Smooth muscle cell of trachea (primary cell): ENCODE measurements at places on chromosomes 2 and 18. TPM values are rescaled to one million over a fixed set of nuclear protein-coding genes. Genes with fewer than 3 reads are reported as not detected.

KANSL1L gene
- total RNA-seq = 19.4 and 27.3 TPM in 2 replicates

ALPG gene
- total RNA-seq = not detected in 2 replicates

IL37 gene
- not detected in 2 replicates for total RNA-seq

FABP1 gene
- total RNA-seq = not detected in 2 replicates

ABCB11 gene
- total RNA-seq = under 0.01 TPM in 1 of 2 replicates, not detected in the other

UCN gene
- total RNA-seq = 1.5 and 1.8 TPM in 2 replicates

IL1R1 gene
- 105 and 154 TPM in 2 replicates for total RNA-seq

FER1L5 gene
- 1.3 and 1.9 TPM in 2 replicates for total RNA-seq

ATF2 gene
- total RNA-seq = 48.8 and 57.6 TPM in 2 replicates

ADCYAP1 gene
- not detected in 2 replicates for total RNA-seq

NPHP1 gene
- 5.1 and 8.3 TPM in 2 replicates for total RNA-seq

MROH2A gene
- not detected in 2 replicates for total RNA-seq

CRACDL gene
- total RNA-seq = under 0.01 TPM in 1 of 2 replicates, not detected in the other

CTNNA2 gene
- total RNA-seq = under 0.01 TPM in 1 of 2 replicates, not detected in the other

CFAP65 gene
- under 0.01 TPM in 1 of 2 replicates, not detected in the other for total RNA-seq

ANKRD29 gene
- total RNA-seq = 8.6 and 15.5 TPM in 2 replicates

TACR1 gene
- 0.33 TPM in 1 of 2 replicates, not detected in the other for total RNA-seq

TMEM37 gene
- total RNA-seq = 0.44 and 1.5 TPM in 2 replicates

G6PC2 gene
- total RNA-seq = not detected in 2 replicates

KCNG2 gene
- 0.73 and 3.3 TPM in 2 replicates for total RNA-seq

TMEM178A gene
- total RNA-seq = 1.0 and 1.3 TPM in 2 replicates

RBKS gene
- total RNA-seq = 2.2 and 2.5 TPM in 2 replicates

RGPD5 gene
- total RNA-seq = 13.6 and 15.6 TPM in 2 replicates

VWA3B gene
- total RNA-seq = 0.17 TPM in 1 of 2 replicates, not detected in the other

SERPINB3 gene
- not detected in 2 replicates for total RNA-seq

GORASP2 gene
- 34.6 and 39.5 TPM in 2 replicates for total RNA-seq

HADHA gene
- 173 and 238 TPM in 2 replicates for total RNA-seq

TUBA3E gene
- total RNA-seq = not detected in 2 replicates

C2orf78 gene
- total RNA-seq = not detected in 2 replicates

BOLL gene
- not detected in 2 replicates for total RNA-seq

ALS2 gene
- 26.9 and 31.8 TPM in 2 replicates for total RNA-seq

GAD1 gene
- 0.33 TPM in 1 of 2 replicates, not detected in the other for total RNA-seq

EPB41L3 gene
- 56.6 and 74.3 TPM in 2 replicates for total RNA-seq

OSBPL6 gene
- total RNA-seq = 2.2 and 2.3 TPM in 2 replicates

ZSWIM2 gene
- total RNA-seq = under 0.01 TPM in 1 of 2 replicates, not detected in the other

TRIM43 gene
- not detected in 2 replicates for total RNA-seq

SCN9A gene
- 20.5 and 40.9 TPM in 2 replicates for total RNA-seq

CRYBA2 gene
- not detected in 2 replicates for total RNA-seq

RIT2 gene
- not detected in 2 replicates for total RNA-seq

IGFBP5 gene
- total RNA-seq = 474 and 2,317 TPM in 2 replicates

SCN7A gene
- 14.5 and 16.4 TPM in 2 replicates for total RNA-seq

GALNT3 gene
- 0.33 and 0.58 TPM in 2 replicates for total RNA-seq

MTCL1 gene
- 37.8 and 80.1 TPM in 2 replicates for total RNA-seq

TUBA4A gene
- total RNA-seq = 50.2 and 55.1 TPM in 2 replicates

ALLC gene
- not detected in 2 replicates for total RNA-seq

FBXO41 gene
- 1.9 and 3.1 TPM in 2 replicates for total RNA-seq
